Endothelial cell of umbilical vein (primary cell): ENCODE measurements at places on chromosomes 2 and 18. TPM values are rescaled to one million over a fixed set of nuclear protein-coding genes. Genes with fewer than 3 reads are reported as not detected.
A peak's percentile ranks its signal among the peaks of the same experiment; 100 is the strongest.

DNA sequence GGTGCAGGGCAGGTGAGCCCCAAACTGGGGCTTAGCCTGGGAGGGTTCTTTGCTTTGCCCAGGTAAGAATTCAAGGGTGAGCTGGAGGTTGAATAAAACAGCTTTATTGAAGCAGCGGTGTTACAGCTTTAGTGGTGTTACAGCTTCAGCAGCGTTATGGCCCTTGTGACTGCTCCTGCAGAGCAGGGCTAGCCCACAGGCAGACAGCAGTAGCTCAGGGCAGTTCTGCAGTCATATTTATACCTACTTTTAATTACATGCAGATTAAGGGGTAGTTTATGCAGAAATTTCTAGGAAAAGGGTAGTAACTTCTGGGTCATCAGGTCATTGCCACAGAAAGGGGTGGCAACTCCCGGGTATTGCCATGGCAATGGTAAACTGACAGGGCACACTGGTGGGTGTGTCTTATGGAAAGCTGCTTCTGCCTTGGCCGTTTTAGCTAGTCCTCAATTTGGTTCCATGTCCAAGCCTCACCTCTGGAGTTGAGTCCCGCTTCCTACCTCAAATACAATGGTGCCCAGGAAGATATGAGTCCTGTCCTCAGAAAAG is 78.2 kb downstream of the THNSL2 start:
- no peak for DNase-seq

GRCh38 chr2:71552356-71552755 is 99.0 kb downstream of the DYSF start:
- DNase-seq, result no peak

DNA sequence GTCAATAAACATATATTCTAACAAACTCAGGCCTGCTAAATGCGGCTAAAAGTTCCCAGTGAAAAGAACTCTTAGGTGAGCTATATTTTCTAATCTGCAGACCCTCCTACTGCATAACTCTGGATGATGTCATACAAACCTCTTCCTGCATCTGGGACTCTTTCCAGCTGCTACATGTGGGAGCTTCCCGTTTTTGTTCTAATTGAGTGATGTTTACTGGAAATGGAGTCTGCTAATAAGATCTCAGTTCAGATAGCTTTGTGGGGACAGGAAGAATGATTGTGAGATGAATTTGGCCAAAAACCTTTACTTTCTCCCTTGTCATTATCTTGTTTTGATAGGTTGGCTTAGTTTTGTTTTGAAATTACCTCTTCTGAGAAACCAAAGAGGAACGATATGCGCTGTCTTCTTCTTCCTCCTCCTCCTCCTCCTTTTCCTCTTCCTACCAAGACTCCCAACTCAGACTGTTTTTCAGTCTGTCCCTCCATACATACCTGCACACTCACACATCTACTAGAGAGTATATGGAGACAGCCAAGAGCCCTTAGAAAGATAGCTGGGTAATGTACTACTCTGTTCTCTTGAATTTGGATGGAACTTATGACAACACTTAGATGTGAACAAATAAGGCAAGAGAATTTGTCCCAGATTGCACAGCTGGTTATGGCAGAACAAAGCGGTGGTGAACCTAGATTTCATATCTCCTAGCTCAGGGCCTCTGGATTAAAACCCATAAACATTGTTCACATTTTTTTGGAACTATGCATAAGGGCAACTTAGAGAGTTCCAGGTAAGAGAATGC is 39.8 kb upstream of the AAK1 start:
- peak; percentile 98 for DNase-seq

Gene SLC4A3
- polyA plus RNA-seq, result 0.24 and 0.29 TPM in 2 replicates

Gene TMEM198
- polyA plus RNA-seq, result not detected in 2 replicates

Gene INPP5D
- polyA plus RNA-seq, result 10.6 and 13.9 TPM in 2 replicates

DNA sequence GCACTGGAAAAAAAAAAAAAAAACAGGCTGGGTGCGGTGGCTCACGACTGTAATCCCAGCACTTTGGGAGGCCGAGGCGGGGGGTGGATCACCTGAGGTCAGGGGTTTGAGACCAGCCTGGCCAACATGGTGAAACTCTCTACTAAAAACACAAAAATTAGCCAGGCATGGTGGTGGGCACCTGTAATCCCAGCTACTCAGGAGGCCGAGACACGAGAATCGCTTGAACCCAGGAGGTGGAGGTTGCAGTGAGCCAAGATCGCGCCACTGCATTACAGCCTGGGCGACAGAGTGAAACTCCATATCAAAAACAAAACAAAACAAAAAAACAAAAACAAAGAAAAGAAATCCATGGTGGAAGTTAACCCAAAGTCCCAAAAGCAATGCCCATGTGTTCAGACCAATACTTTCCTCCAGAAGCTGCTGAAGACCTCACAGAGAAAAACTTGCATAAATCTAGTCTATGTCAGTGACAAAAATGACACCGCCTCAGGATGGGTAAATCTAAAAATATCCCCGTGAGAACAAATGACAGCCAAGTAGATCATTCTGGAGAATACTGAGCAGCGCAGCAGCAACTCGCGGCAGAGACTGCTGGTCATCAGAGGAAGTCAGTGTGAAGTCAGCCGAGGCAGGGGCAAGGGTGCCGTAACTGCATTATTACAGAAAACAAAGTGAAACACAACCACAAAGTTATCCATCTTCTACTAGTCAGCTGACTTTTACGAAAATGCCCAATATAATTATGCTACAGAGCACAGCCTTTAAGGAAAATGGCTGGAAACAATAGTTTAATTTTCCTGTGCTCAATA is 41.0 kb downstream of the LPIN2 start:
- DNase-seq, result no peak

DNA sequence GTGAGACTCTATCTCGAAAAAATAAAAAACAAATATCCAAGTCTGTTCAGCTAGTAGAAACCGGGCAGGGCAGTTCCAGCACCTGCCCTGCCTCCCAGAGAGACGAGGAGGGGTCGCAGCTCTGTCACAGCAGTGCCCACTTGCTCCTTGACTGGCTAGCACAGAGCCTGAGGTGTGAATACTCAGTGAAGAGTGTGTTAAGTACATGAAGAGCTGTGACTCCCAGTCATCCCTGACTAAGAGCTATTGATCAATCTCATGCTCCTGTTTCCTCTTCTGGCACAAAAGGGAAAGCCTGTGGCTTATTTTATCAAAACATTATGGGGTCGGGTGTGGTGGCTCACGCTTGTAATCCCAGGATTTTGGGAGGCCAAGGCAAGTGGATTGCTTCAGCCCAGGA is 83.0 kb upstream of the FZD7 start:
- no peak for DNase-seq

GRCh38 chr18:73691118-73691517 is 456.5 kb downstream of the FBXO15 start:
- peak; percentile 4 for DNase-seq

DNA sequence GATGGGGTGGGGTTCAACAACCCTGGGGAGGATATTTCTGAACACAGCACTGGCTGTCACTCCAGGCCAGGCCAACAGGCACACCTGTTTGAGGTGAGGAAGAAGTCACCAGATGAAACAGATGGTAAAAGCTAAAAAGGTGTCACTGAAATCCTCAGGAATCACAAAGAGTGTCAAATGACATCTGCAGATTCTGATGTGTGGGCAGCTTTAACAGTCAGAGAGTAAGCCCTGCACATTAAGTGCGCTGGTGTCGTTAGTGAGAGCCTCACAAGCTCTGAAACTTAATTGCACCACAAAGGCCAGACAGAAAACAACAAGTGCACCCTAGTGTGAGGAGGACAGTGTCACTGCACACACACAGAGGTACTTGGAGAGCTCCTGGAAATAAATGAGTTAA is 13.6 kb downstream of the FLACC1 start:
- DNase-seq, result no peak

Gene SPDYA
- polyA plus RNA-seq, result 0.06 TPM in 2 replicates

Gene PNPT1
- 6.6 and 7.0 TPM in 2 replicates for polyA plus RNA-seq

DNA sequence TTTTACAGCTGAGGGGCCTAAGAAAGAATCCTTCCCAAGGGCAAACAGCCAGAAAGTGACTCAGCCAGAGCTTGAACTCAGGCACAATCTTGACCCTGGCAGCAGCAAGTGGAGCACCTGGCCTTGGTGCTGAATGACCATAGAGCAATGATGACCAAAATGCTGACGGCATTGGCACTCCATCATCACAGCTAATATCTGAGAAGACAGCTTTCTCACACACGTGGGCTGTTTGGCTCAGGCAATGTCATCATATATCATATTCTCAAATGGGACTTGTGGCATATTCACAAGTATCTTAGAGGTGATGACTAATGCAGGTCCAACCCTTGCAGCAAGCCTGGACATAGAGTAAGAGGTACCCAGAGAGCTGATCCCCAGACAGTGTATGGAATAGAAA is 443.9 kb upstream of the MYT1L start:
- DNase-seq, result no peak

DNA sequence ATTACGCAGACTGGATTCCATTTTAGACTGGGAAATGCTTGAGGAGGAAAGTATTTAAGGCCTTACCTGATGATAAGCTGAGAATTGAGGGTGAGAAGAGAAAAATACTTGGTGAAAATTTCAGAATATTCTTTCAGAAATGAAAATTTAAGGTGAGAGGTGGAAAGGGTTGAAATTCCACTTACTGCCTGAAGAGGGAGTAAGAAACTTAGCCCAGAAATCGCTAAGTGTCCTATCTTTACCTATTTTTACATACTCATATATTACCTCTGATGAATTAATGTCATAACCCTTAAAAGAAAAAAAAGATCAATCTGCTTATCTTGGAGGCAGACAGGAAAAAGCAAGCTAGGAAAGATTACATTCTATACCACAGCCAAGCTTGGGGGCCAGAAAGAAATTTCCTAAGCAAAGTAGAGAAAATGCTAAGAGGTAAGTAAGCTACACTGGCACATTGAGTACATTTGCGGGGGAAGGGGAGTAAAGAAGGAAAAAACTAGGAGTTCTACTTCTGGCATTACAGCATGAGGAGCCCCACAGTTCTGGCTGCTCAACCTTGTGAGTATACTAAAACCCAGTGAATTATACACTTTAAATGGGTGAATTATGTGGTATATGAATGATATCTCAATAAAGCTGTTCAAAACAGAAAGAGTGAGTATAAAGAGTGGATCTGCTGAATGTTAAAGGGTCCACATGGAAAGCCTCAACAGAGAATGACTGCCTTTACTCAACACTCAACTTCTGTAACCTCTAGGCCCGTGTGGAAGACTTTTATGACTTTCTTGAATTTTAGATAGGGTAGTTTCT is 33.8 kb downstream of the SMC6 start:
- peak; percentile 79 for DNase-seq

DNA sequence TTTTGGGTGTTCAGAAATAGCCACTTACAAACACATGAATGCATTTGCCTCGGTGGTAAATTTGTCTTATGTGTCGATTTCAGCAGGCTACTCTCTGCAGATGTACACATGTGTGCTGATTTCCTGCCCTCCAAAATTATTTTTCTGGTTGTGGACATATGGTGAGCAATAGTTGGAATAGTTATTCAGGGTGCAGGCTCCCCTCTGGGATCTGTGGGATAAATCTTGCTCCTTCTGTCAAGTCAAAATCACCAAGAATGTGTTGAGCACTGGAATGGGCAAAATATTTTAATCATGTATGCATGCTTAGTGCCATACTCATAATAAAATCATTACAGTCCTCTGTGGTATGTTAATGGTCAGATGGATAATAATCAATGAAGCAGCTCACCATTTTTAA is 684.5 kb downstream of the BCL11A start:
- no peak for DNase-seq

DNA sequence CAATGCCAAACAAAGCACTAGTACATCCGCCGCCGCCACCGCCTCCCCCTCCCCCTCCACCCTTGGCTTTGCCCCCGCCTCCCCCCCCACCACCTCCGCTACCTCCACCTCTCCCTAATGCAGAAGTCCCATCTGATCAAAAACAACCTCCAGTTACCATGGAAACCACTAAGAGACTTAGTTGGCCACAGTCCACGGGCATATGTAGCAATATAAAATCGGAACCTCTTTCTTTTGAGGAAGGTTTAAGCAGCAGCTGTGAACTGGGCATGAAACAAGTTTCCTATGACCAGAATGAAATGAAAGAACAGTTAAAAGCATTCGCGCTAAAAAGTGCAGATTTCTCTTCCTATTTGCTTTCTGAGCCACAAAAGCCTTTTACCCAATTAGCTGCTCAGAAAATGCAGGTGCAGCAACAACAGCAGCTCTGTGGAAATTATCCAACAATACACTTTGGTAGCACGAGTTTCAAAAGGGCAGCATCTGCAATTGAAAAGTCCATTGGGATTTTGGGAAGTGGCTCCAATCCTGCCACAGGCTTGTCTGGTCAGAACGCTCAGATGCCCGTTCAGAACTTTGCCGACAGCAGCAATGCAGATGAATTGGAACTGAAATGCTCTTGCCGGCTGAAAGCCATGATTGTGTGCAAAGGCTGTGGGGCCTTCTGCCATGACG is 168.0 kb downstream of the ASXL3 start:
- DNase-seq, result no peak
